ENCODE measurements at places on chromosomes 2 and 18. TPM values are rescaled to one million over a fixed set of nuclear protein-coding genes. Genes with fewer than 3 reads are reported as not detected.

GRCh38 chr2:27958711-27959378 is 68.3 kb downstream of the BABAM2 start:
- DNase-seq, result no peak

- DNase-seq, result no peak
These were observed 219.6 kb downstream of the MBD2 start for GRCh38 chr18:54004828-54005227.

DNA sequence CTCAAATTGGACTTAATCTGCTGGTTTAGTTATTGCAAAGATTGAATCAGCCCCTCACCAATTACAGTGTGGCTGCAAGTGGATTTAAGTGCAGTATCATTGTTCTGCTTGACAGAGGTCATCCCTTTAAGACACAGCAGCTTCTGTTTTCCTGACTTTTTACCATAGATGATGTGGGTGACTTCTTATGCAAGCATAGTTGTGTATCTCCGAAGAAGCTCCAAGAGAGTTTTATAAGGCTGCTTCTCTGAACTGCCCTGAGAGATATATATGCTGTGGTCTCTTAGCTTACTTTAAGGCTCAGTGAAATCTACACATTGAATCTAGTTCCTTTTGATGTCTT is 3.5 kb downstream of the TRIB2 start:
- no peak for DNase-seq

DNA sequence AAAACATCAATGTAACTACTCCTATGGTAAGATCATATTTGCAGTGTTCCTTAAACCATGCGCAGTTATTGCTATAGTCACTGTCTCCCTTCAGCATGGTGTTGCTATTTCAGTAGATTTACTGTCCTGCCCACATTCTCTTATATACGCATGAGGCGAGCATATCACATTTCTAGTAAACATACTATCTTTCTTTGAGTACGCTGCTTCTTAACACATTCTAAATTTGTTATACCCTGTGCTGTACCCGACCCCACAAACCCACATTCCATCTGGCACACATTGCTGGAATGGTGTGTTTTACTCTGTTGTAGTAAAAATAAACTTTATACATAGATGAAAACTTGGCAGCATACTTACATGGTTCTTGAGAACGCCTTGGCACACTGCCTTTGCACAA is 163.3 kb downstream of the QPCT start:
- no peak for DNase-seq

GRCh38 chr18:26546875-26547645 is 1.3 kb downstream of the KCTD1 start:
- DNase-seq, result no peak

GRCh38 chr2:25430556-25430955 is 88.8 kb upstream of the DNMT3A start:
- DNase-seq, result no peak

- no peak for DNase-seq
These were observed 139.7 kb downstream of the ATP9B start for GRCh38 chr18:79208906-79209305.

DNA sequence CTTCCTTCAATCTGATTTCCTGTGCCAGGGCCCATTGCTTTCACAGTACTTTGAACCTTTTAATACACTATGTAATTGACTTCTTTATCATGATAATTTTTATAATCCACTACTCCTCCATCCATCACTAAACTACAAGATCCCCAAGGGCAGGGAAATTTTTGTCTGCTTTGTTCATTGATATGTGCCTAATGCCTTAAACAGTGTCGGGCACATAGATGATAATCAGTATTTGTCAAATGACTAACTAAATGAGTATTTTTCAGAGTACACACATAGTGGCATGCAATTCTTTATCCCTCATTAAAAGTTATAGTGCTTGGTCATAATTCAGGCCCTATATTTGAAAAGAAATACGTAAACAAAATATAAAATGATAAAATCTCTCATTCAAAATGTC is 5.3 kb upstream of the STAMBP start:
- DNase-seq, result no peak

- DNase-seq, result no peak
These were observed 14.3 kb downstream of the WDSUB1 start for GRCh38 chr2:159272156-159272555.

MOCOS gene
- total RNA-seq, result not detected
